ENCODE measurements at places on chromosomes 4 and X.

GRCh38 chr4:56212774-56213173, 174.5 kb downstream of the AASDH start:
- no peak for DNase-seq

GRCh38 chr4:75051431-75051830, 118.5 kb downstream of the PARM1 start:
- DNase-seq, result no peak

GRCh38 chr4:141240259-141240658, 19.6 kb downstream of the ZNF330 start:
- no peak for DNase-seq

DNA sequence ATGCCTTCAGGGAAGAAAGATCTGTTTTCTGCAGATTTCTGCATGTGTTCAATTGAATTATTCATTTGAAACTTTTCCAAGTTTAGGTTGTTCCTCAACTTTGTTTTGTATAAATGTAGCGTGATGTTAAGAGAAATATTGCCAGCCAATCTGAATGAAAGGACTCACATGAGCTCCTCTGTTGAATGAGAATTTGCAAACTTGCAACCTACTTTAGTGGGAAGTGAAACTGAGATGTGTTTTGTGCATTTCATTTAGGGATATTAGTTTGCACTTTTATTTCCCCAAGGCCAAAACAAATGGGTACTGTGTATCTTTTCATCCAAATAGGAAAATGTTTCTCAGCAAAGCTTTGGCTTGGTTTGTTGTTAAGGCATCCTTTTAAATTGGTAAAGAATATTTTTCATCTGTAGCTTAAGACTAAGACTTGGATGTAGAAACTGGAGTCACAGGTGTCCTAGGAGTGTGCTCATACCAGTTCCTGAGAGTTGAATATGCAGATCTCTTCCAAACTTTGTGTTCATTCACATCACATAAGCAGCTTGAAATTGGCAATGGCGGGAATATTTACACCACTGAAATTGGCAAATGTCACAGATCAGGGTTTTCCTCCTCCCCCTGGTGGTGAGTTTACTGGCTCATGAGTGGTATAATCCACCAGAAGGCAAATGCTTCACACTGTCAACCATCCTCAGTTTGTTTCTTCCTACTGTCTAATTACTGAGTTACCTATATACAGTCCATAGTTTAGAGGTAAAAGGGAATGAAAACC, 193.6 kb upstream of the BANK1 start:
- DNase-seq, result no peak

DNA sequence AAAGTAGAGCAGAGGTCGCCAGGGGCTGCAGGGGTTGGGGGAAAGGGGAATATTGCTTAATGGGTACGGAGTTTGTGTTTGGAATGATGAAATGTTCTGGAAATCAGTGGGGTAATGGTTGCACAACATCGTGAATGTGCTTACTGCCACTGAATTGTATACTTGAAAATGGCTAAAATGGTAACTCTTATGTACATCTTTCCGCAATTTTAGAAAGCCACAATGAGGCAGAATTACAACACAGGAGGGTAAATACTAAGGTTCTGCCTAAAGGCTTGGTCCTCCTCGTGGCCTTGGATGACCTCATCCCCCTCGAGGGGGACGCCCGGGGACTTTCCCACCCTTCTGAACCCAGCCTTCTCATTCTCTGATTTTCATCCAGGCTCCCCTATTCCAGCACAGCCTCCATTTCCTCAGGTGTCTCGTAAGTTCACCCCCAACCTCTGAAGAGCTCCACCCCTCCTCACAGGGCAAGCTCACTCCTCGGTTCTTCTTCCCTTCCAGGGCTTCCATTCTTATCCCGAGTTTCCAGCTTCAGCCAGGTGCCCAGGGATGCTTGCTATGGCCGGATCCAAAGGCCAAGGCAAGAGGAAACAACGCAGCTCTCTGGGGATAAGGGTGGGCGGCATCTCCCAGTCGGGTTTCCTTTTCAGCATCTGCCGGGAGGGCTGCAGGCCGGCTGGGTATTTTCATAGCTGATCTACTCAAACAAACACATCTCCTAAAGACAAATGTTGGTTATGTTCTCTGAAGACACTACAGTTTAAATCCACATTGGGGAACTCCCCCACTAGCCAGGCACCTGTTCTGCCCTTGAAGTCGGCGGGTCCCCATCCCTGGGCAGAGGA, 71.3 kb upstream of the ACSL1 start:
- DNase-seq, result no peak

DNA sequence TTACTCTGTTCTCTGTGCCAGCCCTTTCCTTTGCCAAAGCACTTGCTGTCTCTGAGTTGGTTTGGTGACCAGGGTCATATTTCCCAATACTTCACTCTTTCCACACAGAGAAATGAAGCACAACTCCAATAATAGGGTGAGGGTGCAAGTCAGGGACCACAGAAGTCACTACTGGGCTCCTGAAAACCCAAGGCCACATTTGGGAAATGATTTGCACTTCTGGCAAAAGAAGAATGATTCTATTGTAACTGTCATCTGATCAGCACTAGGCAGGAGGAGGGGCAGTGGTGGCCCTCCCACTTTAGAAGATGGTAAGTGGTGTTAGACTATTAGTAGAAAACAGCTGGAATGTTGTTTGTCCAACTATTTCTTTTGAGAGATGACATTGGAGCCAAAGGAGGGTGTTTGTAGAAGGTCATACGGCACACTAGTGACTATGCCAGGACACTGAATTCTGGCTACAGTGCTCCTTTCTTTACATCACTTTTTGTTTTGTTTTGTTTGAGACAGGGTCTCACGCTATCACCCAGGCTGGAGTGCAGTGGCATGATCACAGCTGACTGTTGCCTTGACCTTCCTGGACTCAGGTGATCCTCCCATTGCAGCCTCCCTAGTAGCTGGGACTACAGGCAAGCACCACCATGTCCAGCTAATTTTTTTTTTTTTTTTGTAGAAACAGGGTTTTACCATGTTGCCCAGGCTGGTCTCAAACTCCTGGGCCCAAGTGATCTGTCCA, 10.8 kb upstream of the HADH start:
- DNase-seq, result peak; percentile 66

GRCh38 chrX:154116426-154117211, 19.1 kb upstream of the MECP2 start:
- no peak for DNase-seq

Measured in nucleus accumbens (tissue), 56 donors.